ENCODE measurements at places on chromosomes 16 and 17. TPM values are rescaled to one million over a fixed set of nuclear protein-coding genes. Genes with fewer than 3 reads are reported as not detected.

Gene KRTAP16-1
- not detected for total RNA-seq

Gene AANAT
- total RNA-seq, result not detected

Gene CETP
- total RNA-seq, result not detected

Gene SLC6A4
- total RNA-seq, result not detected

Gene SERPINF2
- not detected for total RNA-seq

Gene GLOD4
- 63.7 TPM for total RNA-seq

Gene NUDT7
- 9.4 TPM for total RNA-seq

Gene INCA1
- 0.21 TPM for total RNA-seq

Gene ALOX15B
- total RNA-seq, result not detected

Gene TPSD1
- total RNA-seq, result not detected

Gene POLR3E
- total RNA-seq, result 74.7 TPM

Gene C16orf54
- 12.1 TPM for total RNA-seq

Gene ACSM2A
- total RNA-seq, result not detected

Gene FTO
- 60.2 TPM for total RNA-seq

Gene FA2H
- 0.15 TPM for total RNA-seq

Gene GGT6
- total RNA-seq, result not detected

Gene NPIPA2
- 4.1 TPM for total RNA-seq

Gene SLC25A10
- total RNA-seq, result 18.0 TPM

Gene LRRC75A
- total RNA-seq, result 0.69 TPM

Gene RAC3
- 4.8 TPM for total RNA-seq

Gene ASPA
- total RNA-seq, result not detected

Gene EPX
- not detected for total RNA-seq

Gene MARCHF10
- total RNA-seq, result not detected

Gene GPR139
- not detected for total RNA-seq

Gene RNF43
- 0.91 TPM for total RNA-seq

Gene FOXC2
- total RNA-seq, result not detected

Gene FBXL16
- 5.7 TPM for total RNA-seq

Gene NPW
- 1.3 TPM for total RNA-seq

Gene DPEP3
- not detected for total RNA-seq
